ENCODE measurements at places on chromosomes 2 and 18.

DNA sequence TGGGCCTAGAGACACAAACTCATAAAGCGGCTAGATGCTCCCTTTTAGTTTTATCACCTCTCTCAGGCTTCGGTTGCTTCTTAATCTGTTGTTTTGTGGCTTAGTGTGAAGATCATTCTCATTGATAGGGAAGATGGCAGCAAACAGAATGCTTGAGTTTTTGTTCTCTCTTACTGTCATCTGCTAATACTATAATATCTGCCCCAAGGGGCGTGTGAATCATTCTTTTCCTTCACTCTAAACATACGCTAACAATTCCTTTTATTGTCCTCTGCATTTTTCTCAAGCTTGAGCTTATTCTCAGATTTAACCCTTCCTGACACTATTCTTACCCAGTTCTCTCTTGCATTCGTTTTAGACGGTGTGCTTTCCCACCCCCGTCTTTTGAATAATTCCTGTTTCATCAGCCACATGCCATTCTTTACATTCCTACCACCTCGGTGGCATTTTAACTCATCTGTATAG, 323.9 kb upstream of the NRP2 start:
- no peak for DNase-seq

- DNase-seq = no peak
These were observed 87.3 kb downstream of the SEPTIN10 start for GRCh38 chr2:109526442-109526970.

DNA sequence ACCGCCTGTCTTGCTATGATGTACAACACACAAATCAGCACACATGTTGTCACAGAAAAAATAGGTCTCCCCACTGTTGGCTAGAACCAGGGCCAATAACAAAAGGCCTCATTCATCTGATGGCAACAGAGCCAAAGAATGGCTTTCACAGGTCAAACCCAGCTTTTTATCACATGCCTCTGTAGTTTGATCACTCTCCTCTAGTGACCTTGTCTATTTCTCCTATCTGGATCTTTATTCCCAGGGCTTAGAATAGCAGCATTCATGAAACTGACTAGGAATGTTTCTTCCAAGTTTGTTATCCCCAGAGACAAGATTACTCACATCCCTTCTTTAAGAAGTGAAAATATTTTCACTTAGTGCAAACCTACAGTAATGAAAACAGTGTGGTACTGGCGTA, 285.8 kb upstream of the GYPC start:
- no peak for DNase-seq

DNA sequence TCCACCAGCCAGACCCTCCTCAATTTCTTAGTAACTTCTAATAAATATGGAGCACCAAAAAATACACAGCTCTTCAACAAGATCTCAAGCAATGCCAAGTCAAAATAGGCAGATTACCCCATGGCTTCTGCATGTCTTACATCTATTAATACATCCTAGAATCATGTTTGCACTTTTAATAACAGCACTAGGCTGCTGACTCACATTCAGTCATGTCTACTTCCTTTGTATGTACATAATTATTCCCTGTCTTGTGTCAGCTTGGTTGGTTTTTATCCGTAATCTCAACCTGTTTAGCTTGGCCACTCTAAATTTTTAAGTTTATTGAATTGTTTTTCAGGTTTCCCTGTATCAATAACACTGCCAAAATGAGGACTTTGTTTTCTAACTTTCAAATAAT, 420.1 kb upstream of the ACVR2A start:
- peak; percentile 38 for DNase-seq

- no peak for DNase-seq
These were observed 218.0 kb downstream of the PHLPP1 start for GRCh38 chr18:62933261-62933887.

GRCh38 chr2:237503201-237503600, 16.1 kb downstream of the MLPH start:
- DNase-seq = no peak

GRCh38 chr18:63924551-63924950, 16.8 kb downstream of the SERPINB10 start:
- no peak for DNase-seq

DNA sequence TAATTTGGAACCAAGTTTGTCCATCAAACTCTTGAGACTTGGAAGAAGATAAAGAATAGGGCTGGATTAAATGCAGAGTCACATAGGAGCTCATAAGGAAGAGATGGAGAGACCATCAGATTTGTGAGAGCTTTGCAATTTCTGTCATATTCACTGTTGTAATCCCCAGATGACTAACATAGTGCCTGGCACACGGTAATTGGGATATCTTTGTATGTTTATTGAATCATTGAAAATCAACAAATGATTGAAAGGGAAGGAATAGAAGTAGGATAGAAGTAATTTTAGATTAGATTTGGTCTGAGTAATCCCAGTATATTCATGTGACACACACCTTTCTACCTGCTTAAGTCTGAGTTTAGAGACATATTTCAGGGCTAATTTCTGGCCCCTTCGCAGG, 75.4 kb downstream of the LCLAT1 start:
- DNase-seq = no peak

DNA sequence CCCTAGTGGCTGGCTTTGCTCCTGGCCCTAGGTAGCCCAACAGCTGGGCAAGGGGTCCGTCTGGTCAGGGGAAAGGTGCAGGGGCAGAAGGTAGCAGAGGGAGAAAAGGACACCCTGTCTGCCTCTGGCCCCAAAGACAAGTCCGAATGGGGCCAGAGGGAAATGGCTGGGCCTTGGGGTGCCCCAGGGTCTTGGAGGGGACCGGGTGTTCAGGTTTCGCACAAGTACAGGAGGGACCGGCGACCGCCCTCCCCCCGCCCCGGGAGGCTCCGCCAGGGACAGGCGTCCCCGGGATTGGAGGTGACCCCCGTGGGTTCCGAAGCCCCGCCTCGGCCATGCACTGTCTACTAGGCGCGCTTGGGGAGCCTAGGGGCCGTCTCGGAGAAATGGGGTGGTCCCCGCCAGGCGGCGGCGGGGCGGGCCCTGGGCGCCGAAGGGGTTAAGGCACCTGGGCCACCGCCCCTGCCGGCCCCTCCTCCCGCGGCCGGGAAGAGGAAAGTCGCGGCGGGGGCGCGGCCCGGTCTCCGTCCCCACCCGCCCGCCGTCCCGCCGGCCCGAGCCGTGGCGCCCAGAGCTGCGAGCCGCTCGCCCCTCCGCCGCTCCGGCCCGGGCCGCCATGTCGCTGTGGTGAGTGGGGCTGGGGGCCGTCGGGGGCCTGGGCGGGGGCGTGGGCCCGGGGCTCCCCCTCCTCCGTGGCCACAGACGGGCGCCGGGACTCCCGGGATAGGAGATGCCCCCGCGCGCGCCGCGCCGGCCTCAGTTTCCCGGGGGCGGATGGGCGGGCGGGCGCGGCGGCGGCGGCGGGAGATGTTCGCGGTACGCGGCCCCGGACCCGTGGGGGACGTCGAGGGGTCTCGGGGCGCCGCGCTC, at the start of gene B3GNT7:
B3GNT7 (plus strand) TSS at position 523 of the 870 bp plus-strand sequence; CDS start at position 617, 94 bp downstream.
- DNase-seq = peak; percentile 17
